EH (cell line): ENCODE measurements at places on chromosomes 13 and 19.

DNA sequence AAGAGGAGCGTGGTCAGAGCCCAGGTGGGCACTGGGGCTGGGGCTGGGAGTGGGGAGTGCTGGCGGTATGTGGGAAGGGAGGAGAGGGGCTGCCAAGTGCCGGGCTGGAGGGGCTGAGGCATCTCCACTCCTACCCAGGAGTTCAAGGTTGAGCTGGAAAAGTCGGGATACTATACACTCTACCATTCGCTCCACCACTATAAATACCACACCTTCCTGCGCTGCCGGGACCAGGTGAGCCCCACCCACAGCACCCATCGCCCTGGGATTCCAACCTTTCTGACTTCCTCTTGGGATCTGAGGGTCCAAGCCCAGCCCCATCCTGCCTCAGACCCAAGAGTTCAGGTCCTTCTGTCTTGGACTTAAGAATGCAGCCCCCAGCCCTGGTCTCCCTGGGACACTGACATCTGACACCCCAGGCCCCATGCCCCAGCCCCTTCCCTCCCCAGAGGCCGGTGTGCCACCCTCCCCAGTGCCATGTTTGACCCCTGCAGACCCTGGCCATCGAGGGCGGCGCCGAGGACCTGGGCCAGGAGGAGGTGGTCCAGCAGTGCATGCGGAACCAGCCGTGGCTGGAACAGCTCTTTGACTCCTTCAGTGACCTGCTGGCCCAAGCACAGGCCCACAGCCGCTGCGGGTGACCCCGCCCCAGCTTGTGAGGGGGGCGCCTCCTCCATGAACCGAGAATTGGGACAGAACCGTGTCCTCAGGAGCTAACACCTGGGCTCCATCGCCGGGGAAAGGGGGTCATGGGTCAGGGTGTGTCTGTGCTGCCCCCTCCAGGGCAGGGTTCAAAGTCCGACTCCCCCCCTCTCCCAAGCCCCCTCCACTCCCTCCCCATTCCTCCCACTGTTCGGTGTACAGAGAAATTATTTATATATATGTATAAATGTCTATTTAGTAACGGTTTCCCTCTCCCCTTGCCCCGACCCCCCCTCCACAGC, 14.7 kb downstream of the RRAS start:
- DNase-seq = no peak

GRCh38 chr19:2770055-2771013, 12.7 kb downstream of the SGTA start:
- DNase-seq = peak; percentile 43

DNA sequence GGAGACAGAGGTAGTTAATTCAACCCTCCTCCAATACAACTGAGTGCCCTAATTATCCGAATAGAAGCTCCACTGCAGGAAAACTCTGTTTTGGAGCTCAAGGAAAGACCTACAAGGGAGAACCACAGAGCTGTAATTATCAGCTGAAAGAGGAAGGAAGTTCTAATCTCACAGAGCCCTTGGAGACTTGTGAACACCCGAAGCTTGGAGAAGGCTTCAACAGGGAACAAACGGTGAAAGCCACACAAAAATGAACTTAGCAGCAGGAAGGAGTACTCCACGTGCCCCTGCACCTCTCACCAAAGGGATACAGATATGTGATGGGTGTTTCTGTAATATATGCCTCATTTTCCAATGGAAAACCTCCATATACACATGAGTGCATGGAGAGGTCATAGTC, 61.1 kb downstream of the IRS2 start:
- no peak for DNase-seq

- peak; percentile 85 for DNase-seq
Measured at GRCh38 chr19:55546822-55547614, 1.7 kb upstream of the SBK3 start.

DNA sequence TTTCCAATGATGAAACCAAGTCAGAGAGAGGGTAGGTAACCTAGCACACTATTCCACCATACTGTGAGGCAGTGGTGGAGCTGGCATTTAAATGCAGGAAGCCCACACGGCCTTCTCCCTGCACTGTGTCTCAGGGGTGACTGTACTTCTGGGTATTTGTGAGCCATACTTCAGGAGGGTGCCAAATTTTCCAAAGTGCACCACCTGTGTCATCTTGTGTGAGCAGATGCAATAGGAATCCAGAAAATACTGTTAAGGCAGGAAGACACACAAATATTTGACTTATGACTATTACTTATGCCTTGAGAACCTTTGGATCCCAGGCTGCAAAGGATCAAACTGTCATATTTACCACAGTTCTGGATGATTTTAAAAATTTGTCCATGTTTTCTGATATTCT, 17.3 kb downstream of the ZNF229 start:
- peak; percentile 1 for DNase-seq

GRCh38 chr13:44199627-44200207, 173.9 kb upstream of the SERP2 start:
- no peak for DNase-seq

- peak; percentile 78 for DNase-seq
Measured at GRCh38 chr13:28568286-28568685, 73.4 kb upstream of the FLT1 start.

GRCh38 chr19:30521937-30522336, 149.8 kb downstream of the ZNF536 start:
- no peak for DNase-seq

DNA sequence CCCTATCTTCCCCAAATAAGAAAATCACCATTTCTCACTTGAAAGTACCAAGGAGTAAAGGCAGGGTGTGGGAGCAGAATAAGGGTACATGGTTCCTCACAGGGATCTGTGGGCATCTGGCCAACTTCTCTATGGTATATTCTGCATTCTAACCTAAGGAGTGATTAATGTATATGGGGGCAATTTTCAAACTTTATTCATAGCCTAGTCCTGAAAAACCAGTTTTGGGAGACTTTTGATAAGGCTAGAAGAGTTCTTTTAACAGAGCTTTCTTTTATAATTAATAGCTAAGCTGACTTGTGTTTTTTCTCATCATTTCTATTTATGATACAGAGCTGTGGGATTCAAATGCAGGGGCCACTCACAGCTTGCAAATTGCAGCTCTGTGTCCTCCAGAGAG, 852 bp downstream of the SCEL start:
- no peak for DNase-seq
